ENCODE measurements at places on chromosomes 7 and 10.

- no peak for ATAC-seq
These were observed 103.2 kb downstream of the MAD1L1 start for GRCh38 chr7:2129323-2130095.

DNA sequence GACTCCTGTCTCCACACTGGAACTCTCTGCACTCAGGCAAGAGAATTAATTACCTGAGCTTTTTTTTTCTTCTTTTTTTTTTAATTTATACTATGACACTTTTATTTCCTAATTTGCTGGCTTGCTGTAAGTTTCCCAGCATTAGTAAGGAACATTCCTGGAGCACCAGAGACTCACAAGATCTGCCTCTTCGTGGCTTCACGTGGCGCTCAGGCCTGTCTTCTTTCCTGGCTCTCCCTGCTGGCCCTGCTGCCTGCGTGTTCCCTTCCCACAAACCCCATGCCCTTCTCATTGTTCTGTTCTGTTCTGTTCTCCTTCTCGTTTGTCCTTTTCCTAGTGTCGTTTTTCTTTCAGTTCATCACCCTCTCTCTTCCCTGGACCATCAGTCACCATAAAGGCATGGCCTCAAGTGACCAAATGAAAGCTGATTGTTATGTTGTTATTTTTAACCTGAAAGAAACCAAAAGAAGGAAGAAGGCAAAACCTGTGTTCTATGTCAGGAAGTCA, 591.6 kb upstream of the PFKP start:
- no peak for ATAC-seq

DNA sequence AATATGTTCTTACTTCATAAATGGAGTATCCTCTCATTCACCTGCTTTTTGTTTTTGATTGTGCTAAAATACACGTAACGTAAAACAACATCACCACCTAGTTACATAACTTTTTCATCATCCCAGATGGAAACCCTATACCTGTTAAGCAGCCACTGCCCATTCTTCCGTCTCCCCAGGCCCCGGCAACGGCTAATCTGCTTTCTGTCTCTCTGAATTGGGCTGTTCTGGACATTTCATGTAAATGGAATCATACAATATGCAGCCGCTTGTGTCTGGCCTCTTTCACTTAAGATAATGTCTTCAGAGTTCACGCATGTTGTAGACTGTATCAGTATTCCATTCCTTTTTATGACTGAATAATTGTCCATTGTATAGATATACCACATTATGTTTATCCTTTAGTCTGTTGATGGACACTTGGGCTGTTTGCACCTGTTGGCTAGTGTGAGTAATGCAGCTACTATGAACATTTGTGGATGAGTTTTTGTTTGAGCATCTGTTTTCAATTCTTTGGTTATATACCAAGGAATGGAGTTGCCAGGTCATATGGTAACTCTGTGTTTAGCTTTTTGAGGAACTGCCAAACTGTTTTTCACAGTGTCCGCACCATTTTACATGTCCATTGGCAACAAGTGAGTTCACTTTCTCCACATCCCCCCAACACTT, 14.1 kb upstream of the SUN1 start:
- ATAC-seq, result no peak

DNA sequence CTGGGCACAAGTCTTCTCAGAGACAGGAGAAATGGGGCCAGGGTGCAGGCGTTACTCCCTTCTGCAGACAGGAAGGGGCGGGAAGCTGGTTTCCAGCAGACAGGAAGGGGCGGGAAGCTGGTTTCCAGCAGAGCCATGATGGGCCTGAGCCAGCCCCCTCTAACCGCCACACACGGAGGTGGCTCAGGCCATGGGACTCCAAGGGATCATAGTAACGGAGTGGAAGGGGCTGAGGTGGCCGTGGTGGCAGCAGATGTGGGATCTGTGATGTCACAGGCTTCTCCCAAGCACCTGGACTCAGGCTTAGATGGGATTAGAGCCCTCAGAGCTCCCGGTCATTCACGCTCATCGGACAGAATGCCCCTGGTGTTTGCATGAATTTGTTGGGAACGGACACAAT, 177.8 kb downstream of the USP6NL start:
- no peak for ATAC-seq
